ENCODE measurements at places on chromosomes 1 and 21.

DNA sequence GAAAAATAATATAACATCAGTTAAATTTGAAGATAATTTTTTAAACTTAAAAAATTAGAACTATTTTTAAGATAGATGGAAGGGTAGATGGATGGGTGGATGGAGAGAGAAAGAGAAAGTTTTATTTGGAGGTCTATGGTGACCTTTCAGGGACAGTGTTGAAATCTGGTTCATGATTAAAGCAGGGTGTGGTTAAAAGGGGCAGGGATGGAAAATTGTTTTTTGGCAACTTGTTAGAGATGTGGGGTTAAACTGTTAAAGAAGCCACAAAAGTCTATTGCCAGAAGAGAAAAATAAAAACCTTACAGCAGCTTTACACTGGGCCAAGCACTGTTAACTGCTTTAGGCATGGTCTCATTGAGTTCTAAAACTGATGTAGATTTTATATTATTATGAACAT is 134.9 kb upstream of the GORAB start:
- no peak for DNase-seq

DNA sequence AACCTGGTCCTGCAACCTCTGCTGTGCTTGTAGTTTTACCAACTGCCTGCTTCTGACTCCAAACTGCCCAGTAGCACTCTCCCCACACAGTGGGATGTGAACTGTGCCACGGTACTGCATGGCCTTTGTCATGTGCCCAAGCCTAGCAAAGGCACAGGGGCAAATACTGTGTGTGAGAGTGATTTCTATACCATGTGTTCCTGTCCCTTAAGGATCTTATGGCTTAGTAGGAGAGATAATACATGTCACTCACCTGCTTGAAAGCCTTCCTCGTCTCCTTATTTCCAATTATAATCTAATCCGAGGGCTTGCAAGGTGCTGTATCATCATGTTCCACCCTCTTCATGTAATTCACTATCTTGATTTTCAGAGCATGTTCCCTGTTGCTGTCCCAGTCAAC is 51.3 kb downstream of the UBE4B start:
- DNase-seq: no peak

DNA sequence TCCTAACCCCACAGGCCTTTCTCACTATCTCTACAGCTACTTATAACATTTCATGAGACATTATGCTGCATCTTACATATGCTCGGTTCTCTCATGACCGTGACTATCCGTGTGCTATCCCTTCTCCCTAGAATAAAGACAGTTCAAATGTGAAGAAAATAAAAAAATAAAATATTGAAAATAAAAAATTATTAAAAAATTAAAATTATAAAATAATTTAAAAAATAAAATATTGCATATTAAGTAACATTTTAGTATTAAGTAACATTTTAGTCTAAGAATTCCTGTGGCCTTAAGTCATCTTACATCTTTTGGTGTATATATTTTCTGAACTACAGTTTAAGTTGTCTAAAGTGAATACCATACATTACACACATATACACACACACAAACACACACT is 415.5 kb downstream of the DPYD start:
- DNase-seq: no peak

DNA sequence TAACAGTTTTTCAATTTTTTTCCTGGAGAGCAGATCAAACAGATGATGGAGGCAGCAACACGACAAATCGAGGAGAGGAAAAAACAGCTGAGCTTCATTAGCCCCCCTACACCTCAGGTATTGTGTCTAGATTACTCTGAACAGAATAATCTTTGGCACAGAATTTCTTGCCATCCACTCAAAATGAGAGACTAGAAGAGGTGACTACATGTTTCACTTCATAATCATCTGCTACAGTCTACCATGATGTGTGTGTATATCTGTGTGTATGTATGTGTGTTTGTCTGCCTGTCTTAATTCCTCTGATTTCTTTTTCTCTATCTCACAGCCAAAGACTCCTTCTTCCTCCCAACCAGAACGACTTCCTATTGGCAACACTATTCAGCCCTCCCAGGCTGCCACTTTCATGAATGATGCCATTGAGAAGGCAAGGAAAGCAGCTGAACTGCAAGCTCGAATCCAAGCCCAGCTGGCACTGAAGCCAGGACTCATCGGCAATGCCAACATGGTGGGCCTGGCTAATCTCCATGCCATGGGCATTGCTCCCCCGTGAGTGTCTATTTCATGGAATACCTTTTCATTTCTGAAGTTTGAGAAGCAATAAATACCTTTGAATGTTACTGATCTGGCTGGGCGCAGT is 11.4 kb downstream of the PRPF3 start:
- no peak for DNase-seq

DNA sequence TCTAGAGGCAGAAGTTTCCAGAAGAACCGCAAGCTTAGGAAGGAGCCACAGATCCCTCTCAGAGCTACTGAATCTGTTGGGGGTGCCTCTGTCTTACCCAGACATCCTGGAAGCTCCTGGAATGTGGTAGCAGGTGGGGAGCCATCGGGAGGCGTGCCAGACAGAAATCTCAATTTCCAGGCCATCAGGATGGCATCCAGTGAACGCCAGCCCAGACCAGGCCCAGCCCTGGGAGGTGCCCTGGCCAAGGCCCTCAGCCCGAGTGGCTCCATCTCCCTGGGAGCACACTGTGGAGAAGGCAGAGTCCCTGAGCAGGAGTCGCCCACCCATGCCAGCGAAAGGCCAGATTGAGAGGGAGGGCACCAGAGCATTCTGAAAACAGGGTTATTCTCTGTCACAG is 2.5 kb downstream of the ABCA4 start:
- DNase-seq: no peak

GRCh38 chr1:246338098-246338497 is 169.0 kb downstream of the SMYD3 start:
- no peak for DNase-seq

- no peak for DNase-seq
These were observed 133.8 kb upstream of the C1orf105 start for GRCh38 chr1:172286629-172287076.

- DNase-seq: no peak
These were observed 117.6 kb downstream of the PTPRC start for GRCh38 chr1:198756470-198756869.

DNA sequence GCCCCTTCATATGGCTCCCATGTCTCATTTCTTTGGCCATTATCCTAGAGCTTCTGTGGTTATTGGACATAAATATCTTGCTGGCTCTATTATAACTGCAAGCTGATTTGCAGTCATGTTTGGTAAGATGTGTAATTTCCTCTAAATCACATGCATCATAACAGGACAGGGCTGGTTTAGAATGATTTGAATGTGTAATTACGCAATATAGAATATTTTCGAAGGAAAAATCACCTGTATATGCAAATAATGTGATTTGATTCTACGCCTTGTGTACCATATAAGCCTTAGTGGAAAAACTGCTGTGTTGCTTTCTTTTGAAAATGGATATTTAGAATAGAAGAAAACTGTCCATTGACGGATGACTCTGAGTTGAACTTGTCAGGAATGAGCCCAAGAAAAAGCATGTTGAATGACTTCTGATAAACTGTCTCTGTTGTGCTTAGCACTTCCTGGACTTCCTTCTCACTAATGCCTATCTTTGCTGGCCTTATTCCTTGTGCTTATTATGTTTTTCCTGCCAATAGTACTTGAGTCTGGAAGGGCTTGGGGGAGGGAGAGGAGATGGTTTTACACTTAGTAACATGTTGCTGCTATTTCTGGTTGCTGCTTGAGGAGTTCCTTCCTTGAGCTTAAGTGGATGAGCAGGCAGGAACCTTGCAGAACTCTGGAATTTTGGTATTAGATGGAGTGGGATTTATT is 6.5 kb downstream of the CACHD1 start:
- DNase-seq: no peak

- no peak for DNase-seq
These were observed 927.9 kb upstream of the B3GALT2 start for GRCh38 chr1:194114288-194114687.

GRCh38 chr1:222247811-222248310 is 300.0 kb downstream of the HHIPL2 start:
- no peak for DNase-seq

DNA sequence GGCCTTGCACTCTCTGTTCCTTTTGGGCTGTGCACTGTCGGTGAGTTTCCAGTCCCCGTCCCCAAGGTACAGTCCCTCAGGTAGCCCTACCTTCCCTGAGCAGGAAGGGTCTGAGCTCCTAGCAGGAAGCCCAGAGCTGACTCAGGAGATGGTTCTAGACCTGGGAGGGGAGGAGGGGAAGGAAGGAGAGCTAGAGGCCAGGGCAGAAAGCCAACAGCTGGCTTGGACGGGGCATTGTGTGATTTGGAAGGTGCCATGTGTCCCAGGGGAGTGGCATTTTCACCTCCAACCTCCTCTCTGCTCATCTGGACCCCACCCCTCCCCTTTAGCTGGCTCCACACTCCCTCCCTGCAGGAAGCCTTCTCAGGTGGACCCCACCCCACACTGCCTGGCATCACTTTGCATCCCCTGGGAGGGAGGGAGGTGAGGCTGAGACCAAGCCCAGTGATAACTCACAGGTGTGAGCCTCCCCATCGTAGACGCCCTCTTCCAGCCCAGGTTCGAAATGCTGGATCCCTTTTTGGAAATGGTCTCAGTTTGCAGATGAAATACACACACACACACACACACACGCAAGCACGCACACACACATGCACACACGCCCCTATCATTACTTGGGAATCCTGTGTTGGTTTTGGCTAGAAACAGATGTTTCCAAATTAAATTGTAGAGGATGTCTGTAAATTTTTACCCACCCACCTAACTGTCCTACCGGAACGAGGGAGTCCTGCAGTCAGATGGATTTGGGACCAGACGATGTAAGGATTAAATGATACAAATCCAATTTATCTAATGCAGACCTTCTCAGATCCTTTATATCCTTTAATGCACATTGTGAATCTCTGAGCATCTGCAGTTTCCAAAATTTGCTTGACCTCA is 19.7 kb upstream of the IFNLR1 start:
- no peak for DNase-seq

- DNase-seq: no peak
These were observed 660.6 kb downstream of the LRRIQ3 start for GRCh38 chr1:73537400-73537799.

- DNase-seq: no peak
These were observed 21.7 kb downstream of the INTS7 start for GRCh38 chr1:212013672-212014071.

- no peak for DNase-seq
These were observed 15.8 kb downstream of the HSPG2 start for GRCh38 chr1:21921100-21921875.

- no peak for DNase-seq
These were observed 65.6 kb downstream of the COP1 start for GRCh38 chr1:176141449-176141848.

DNA sequence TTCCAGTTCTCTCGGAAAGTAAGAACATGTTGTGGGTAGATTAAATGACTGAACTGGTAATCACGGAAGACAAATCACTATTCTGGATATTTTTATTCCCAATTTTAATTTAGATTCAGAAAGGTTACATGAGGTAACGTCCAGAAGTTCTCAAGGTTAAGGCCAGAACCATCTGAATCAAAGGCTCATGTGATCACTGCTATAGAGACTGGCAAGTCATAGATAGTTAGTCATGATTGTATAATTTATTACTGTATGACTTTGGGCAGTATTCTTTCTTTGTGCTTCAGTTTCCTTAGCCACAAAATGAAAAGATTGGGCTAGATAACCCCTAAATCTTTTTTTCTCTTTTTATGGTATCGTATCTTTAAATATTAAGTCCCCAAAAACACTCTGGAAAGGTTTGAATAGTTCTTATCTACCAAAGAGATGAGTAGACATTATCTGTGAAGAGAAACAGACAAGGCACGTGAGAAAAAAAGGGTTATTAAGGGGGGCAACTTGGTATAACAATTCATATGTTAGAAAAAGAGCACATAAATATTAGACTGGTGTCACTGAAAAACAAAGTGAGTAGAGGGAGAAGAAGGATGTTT is 241.0 kb downstream of the PTPRC start:
- no peak for DNase-seq

GRCh38 chr1:218347723-218348627 is 2.8 kb downstream of the TGFB2 start:
- no peak for DNase-seq

DNA sequence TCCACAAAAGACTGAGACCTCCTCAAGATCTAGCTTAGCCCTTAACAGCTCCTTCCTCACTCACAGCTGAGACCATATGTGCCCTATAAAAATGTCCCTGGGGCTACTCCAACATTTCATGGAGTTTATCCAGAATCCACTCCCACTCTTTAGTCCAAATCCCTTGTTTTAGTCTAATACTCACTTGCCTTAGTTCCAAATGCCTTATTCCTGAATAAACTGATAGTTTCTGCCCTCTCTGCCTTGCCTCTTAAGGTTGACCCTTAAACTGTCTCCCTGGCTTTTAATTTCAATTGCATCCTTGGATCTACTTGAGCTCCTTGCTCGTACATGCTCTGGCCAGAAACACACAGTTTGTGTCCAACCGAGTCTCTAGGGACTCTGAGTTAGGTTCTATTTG is 47.3 kb upstream of the LYPLAL1 start:
- no peak for DNase-seq

GRCh38 chr1:169484683-169485430 is 887 bp downstream of the SLC19A2 start:
- DNase-seq: peak; percentile 46

DNA sequence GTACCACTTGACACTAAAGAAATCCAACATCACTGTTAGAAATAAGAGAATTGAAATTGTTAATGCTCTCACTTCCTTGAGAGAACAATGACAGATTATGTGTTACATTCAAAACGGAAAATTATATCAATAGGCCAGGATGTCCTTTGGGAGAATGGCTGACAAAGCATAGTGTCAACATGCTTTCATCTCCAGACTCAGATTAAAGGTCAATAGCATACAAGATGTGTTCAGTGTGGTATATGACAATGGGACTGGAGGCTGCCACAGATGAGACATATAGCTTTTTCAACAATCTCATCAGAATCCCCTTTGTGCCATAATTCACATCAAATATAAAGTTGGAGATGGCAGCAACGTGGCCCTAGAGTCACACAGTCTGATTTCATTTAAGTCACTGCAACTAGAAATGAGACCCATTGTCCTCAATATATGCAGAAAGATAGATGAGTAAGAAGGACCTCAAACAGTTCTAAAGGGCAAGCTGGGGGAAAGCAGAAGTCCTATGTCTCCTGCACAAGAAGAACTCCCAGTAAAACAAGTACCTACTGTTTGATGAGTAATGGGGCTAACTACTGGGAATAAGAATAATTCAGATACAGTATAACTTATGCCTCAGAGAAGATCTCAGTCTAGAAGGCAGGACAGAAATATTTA is 327.9 kb downstream of the TTLL7 start:
- DNase-seq: no peak

DNA sequence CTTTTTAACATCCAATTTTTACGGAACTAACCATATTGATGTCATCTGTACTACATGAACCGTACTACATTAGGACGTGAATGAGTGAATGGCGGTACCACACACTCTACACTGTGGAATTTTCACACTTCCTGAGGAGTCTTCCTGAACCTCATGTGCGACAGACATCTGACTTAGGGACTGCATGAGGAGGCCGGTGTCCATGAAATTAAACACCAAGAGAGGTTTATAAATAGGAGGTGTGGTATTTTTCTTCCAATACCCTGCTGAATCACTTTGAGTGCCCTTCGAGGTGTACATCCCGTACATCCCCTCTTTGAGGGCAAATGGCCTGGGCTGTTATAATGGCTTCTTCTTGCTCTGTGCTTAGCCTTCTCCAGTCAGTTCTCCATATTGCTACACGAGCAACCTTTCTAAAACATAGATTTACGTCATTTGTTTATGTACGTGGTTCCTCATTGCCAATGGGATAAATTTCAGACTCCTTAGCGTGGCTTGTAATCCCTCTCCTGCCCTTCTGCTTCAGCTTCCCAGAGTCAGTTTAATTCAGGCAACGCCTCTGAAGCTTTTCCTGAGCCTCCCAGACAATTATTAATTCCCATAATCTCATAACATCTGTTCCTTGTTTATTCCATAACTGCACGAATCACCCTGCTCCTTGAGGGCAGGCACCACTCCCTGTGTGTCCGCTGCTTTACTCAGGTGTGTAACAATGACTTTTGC is 9.4 kb downstream of the ST3GAL3 start:
- no peak for DNase-seq

Measured in GM20000 (cell line).